ENCODE measurements at places on chromosomes 1 and 21.

- DNase-seq, result no peak
Observed at GRCh38 chr1:13461977-13462376, 51.7 kb downstream of the PRAMEF20 start.

DNA sequence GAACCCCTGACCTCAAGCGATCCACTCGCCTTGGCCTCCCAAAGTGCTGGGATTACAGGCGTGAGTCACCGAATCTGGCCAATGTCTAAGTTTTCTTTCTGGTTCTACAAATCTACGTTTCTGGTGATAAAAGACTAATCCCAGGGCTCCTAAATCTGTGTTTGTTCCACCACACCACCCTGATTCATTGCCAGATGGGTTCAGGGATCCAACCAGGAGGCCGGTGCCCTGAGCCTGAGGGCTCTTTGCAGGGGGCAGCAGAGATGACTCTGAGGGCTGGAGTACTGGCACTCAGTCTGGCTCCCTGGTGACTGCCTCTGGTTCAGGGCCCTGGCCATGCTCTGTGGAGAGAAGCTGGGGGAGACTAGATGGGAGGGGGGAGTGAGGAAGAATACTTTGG is 10.5 kb upstream of the OPRD1 start:
- DNase-seq, result no peak

- DNase-seq, result no peak
Observed at GRCh38 chr1:62084310-62084890, 110.2 kb upstream of the L1TD1 start.

DNA sequence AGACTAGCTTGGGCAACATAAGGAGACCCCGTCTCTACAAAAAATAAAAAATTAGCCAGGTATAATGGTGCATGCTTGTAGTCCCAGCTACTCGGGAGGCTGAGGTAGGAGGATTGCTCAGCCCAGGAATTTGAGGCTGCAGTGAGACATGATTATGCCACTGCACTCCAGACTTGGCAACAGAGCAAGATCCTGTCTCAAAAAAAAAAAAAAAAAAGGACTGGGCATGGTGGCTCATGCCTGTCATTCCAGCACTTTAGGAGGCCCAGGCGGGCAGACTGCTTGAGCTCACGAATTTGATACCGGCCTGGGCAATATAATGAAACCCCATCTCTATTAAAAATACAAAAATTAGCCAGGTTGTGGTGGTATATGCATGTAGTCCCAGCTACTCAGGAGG is 47.3 kb upstream of the BCL10 start:
- DNase-seq, result no peak

DNA sequence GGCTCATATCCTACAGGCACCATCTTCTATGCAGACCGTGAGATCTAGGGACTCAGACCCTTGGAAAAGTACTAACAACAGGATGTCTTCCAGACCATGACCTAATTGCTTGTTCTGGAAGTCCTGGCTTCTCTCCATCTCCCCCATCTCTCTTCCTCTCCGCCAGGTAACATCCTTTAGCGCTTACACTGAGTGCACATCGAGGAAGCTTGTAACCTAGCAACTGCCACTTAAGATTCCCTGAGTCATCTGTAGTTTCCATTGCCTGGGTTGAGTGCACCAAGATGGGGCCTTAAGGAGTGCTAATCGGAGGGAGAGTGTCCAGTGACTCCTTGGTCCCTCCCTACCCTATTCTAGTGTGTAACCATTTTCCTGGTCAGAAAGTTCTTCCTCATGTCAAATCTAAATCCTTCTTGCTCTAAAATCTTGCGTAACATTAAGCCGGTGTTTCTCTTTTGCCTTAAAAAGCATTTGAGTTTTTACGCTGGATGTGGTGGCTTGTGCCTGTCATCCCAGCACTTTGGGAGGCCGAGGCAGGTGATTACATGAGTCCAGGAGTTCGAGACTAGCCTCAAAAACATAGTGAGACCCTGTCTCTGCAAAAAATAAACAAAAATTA is 9.7 kb downstream of the KLHDC8A start:
- DNase-seq, result no peak

Measured in stimulated activated CD8-positive, alpha-beta memory T cell treated with anti-CD3 and anti-CD28 coated beads, Interleukin-7, amount 100 ng/mL, for 1 hour (primary cell).